Vagina (tissue), 2 donors: ENCODE measurements at places on chromosomes 5 and 9.

DNA sequence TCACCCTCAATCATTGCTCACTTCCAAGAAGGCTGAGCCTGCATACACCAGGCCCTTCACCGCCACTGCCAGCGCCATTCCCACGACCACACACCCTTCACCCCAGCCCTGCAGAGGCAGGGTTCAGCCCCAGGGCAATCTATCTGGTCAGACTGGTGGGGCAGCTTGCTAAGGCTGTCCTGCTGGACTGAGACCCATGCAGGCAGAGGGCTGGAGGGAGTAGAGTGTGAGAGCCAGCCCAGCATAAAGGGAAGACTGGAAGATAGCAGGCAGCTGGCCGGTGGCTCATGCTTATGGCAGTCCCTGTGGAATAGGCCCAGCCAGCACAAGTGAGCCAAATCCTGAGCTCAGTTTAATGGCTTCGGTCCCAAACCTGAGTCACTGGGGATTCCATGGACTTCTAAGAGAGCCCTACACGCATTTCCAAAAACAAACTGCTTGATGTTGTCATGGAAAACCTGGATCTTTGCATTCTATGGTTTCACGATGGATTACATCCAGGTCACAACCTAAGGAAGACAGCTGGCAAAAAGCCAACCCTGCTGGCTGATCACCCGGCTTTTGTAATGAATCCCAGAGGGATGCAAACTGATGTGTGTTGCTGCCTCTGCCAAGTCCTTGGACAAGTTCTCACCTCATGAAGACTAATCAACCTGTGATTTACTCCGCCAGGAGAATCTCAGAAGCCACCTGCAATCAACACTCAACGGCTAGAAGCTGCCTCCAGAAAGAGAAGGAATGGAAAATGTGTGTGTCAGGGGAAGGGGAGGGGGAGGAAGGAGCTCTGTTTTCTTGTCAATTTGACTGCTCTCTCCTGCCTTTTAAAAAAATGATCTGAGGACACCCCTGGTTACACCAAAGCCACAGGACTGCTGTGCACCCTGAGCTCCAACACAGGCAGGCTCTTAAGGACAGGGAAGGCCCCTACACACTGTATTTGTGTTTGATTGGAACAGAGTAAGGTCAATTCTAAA is 143.6 kb downstream of the LHFPL2 start:
- DNase-seq, result peak; percentile 96

- no peak for DNase-seq
Observed at GRCh38 chr5:171913987-171914273, 92.5 kb downstream of the FBXW11 start.

DNA sequence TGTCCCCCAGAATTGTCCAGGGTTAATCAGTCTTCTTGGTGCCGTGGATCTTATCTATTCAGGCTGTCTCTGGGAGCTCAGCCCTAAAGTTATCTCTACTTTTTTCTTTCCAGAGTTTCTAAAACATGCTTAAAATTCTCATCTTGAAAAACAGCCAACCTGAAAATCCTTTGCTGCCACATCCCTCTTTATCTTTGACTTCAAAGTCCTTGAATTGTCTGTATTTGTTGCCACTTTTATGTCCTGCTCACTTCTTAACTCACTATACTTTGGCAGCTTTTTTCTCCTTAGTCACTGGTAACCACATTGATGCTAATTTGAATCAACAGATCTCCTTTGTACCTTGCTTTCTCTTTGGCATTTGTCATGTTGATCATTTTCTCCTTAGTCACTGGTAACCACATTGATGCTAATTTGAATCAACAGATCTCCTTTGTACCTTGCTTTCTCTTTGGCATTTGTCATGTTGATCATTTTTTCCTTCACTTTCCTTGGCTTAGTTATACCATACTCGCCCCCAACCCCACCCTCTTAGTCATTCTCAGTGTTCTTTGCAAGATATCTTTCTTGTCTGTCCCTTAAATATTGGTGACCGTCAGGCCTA is 8.5 kb downstream of the DMXL1 start:
- no peak for DNase-seq

DNA sequence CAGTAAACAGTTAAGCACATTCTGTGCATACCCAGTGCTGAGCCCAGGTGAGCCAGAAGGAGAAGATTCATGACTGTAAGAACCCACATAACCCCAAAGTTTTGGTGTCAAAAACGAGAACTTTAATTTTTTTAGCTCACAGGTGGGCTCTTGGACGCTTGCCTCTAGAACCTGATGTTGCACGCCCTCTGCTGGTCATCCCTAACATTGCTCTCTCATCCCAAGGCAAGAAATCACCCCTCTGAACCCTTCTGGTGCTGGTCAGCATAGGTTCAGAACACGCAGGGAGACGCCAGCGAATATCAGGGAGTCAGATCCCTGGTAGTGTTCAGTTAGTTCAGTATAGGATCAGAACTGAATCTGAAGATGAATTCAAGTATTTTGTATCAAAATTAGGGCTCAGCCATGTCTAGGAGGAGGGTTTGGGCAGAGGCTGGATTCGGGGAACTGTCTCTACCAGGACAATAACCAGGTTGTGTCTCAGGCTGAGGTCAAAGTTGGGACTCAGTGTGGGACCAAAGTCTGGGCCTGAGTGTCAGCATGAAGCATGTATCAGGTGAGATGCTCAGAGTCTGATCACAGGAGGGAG is 4.1 kb upstream of the DNAJB5 start:
- DNase-seq, result no peak

- no peak for DNase-seq
Observed at GRCh38 chr5:172840432-172841154, 6.5 kb downstream of the ERGIC1 start.

DNA sequence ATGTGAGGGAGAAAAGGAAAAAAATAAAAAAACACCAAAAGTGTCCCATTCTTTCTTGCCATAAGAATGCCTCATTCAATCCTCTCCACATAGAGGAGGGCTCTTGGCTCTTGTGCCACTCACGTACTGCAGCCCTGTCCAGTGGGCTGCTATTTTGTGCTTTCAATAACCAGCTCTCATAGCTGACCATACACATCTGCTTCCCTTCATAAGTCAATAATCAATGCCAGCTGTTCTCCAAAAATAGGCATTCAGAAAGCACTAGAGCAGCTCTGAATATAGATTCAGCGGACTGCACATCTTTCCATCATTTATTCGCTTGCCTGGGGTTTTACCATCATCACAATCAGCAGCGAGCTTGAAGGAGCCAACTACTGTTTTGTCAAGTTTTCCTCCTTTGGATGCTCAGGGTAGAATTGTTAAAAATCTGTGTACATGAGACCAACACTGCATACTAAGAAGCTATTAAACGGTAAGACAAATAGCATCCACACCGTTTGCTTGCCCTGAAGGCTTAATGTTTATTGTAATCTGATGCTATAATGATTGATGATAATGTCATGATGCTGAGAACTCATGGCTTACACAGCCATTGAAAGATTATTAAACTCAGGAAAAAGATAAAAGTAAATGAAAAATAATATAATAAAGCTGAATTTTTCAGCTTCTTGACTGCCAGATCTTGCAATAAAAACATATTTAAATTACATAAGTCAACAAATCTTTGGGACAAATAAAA is 80.0 kb downstream of the OXCT1 start:
- no peak for DNase-seq

DNA sequence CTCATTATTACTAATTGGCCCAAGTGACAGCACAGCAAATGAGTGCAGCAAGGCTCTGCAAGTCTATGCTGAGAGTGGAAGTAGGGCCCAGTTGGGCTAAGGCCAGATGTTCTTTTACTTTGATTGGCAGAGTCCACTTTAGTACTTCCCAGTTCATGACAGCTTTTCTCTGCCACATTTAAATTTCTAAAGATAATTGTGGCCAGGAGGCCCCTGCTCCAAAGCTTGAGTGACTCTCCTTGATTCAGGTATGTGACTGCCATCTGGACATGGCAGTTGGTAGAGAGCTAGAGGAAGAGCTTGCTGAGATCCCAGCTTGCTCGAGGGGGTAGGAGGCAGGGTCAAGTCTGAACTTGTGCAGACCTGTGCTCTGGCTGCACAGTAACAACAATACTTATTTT is 154.1 kb downstream of the CARTPT start:
- DNase-seq, result no peak

- no peak for DNase-seq
Observed at GRCh38 chr5:97778451-97778850, 595.4 kb upstream of the RIOK2 start.

GRCh38 chr5:151896031-151896691 is 28.5 kb downstream of the GLRA1 start:
- DNase-seq, result no peak

GRCh38 chr5:1034421-1034905 is 25.9 kb downstream of the NKD2 start:
- DNase-seq, result no peak

GRCh38 chr5:170631466-170632195 is 127.8 kb downstream of the KCNIP1 start:
- no peak for DNase-seq

GRCh38 chr5:139413963-139414362 is 10.1 kb upstream of the SPATA24 start:
- DNase-seq, result no peak

- no peak for DNase-seq
Observed at GRCh38 chr5:154756009-154756867, 1.1 kb downstream of the LARP1 start.

DNA sequence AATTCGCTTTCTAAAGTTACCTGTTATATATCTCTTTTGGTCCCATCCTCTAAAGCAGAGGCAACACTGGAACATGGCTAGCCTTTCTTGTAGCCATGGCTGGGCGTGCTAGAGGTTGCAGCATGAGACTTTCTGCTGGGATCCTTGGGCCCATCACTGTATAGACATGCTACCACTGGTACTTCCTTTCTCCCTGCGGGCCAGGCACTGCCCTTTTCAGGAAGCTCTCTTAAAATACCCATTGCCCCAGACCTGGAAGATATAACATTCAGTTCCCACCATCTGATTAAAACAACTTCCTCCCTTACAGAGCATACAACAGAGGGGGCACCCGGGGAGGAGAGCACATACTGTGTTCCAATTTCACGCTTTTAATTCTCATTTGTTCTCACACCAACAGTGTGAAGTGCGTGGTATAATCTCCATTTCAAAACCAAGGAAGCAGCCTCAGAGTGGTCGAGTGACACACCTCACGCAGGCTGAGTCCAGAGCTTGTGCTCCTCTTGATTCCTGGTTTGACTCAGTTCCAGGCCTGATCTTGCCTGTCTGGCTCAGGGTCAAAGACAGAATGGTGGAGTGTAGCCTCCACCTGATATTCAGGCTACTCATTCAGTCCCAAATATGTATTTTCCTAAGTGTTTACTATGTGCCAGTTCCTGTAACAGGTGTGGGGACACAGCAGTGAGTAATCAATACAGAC is 22.6 kb downstream of the PTGS1 start:
- DNase-seq, result peak; percentile 31

DNA sequence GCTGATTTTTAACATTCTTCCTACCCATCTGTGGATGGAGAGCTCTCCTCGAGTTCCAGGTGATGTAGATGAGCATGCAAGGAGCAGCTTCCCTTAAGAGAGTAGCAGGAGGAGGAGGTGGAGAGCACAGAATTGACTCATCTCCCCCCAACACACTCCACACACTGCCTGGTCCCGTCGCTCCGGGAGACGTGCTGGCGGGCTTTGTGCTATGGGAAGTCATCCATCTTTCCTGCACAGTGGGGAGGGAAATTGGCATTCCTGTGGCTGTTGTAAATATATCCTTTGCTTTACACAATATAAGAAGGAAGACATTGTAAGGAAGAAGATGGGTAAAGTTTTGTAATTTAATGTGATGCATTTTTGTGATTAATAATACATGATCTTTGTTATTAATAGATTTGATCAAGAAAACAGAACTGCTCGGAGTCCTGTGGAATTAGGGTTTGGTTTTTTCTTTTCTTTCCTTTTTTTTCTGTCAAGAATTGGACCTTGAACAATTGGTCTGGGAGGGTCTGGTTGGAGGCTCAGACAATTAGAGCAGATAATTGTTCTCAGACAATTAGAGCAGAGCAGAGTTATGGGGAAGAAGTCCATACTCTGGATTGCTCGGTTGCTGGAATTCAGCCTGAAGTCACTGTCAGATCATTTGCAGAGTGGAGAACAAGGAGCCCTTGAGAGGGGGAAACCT is 297.8 kb downstream of the GADD45G start:
- no peak for DNase-seq

DNA sequence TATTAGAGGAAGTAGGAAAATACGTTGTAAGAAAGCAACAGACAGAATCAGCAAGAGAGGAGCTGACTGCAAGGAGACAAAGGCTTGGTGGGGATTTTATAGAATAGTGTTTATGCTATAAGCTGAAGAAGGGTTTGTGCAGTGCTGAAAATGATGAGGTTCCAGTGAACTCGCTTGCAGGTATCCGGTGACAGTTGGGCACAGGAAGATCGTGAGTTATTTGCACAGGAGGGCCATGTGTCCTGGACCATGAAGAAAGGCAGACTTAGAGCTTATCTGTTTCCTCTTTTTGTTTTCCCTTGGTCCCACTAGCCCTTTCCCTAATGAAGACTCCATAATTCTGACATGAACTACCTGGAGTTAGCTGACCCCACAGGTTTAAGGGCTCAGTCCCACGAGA is 61.4 kb downstream of the NXNL2 start:
- no peak for DNase-seq

DNA sequence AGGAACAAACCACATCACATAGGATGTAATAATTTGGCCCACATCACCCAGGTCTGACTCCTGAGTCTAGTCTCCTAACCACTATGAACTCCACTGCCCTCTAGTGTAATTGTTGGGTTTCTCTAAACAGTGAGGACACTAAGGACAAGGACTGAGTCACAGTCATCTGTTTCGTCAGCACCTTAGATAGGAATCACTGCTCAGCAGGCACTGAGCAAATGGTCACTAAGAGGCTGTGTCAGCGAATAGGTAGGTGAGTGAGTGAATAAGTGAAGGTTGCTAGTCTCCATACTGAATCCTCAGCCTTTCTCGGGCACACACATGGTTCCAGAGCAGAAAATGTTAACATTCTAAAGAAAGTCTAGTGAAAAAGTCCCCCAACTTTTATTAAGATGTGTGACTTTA is 278.6 kb downstream of the SPOCK1 start:
- DNase-seq, result no peak

DNA sequence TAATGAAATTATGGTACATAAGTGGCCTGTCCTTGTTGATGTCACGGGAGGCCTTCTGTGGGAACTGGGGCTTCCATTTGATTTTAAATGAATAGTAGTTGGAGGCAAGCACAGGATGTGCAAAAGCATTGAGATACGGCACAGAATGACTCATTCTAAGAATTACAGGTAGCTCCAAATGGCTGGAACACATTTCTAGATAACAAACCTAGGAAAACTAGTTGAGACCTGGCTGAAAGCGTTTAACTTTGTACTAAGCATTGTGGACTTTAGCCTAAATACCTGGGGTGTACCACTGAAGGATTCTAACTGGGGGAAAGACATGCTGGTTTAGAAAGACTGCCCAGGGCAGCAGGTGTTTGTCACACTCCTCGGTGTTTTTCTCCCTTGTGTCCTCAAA is 9.4 kb downstream of the SKP2 start:
- no peak for DNase-seq

GRCh38 chr5:122267185-122267584 is 44.9 kb upstream of the SNCAIP start:
- DNase-seq, result no peak

- DNase-seq, result no peak
Observed at GRCh38 chr5:152864991-152865390, 459.9 kb upstream of the NMUR2 start.

GRCh38 chr5:113807427-113807991 is 294.0 kb downstream of the YTHDC2 start:
- no peak for DNase-seq
